ENCODE measurements at places on chromosomes 11 and 22.

DNA sequence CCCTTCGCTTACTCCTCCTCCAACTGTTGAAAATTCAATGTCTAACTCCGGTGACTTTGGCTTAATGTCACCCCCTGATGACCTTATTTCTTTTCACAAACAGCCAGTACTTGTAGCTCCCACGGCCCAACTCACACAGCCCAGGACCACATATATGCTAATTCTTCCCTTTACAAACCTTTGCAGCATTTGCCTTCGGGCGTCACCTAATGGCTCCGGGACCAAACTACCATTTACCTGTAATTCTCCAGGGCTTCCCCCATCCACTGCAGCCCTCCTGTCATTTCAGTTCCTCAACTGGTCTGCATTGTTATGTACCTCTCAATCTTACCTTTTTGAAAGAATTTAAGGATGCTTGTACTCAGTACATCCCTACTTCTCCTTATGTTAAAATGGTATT lies 29.8 kb upstream of the OR56B4 start:
- no peak for DNase-seq

DNA sequence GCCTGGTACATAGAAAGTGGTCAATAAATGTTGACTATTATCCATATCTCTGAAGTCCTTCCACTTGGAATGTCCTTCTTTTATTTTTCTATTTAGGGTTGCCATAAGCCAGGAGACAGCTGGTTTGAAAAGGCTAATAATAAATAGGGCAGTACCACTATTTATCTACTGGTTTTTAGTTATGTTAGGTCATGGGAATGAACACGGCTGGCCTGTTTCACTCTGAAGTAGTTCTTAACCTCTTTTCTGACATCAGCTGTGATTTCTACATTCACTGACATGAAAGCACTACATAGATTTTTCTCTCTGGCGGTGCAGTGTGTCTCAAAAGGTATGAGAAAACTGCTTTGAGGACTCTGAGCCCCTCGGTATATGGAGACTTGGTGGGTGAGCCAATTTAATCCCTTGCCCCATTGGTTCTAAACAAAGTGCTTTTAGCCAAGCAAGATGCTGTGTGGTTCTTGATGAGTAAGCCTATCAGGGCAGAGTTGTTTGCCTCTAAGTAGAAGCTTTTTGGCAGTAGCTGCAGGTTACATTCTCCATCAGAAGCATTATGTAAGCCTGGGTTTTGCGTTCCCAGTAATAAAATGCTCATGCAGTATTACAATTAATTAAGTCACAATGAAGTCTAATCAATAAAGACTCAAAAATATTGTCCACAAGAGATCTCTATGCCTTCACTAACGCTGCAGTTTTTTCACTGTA lies 48.7 kb upstream of the APOA1 start:
- DNase-seq, result no peak

DNA sequence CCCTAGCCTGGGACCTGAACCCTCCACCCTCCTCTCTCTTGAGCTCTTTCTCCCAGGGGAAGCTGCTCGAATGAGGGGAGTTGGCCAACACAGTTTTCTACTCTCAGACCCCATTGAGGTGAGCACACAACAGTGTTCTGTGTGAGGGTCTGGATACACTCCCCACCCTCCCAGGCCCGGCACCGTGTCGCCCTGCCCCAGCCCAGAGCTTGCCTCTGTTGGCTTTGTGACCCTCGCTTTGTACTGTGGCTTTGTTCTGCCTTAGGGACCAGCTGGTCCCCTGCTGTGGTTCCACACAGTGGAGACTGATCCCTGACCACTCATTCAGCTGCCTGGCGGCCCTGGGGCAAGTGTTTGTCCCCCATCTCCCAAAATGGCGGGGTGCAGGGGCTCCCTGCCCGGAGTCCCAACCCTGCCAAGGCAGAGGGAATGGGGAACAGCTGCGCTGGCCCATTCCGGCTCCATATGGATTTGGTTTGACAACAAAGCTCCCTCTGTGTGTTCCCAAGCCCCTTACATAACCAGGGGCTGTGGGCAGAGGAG lies 8.3 kb downstream of the ST3GAL4 start:
- no peak for DNase-seq

- DNase-seq, result no peak
Observed at GRCh38 chr11:17410606-17411379, 22.3 kb upstream of the KCNJ11 start.

- DNase-seq, result no peak
Observed at GRCh38 chr11:14860511-14860910, 31.5 kb downstream of the CYP2R1 start.

- DNase-seq, result no peak
Observed at GRCh38 chr11:41872426-41872825, 413.0 kb upstream of the LRRC4C start.

DNA sequence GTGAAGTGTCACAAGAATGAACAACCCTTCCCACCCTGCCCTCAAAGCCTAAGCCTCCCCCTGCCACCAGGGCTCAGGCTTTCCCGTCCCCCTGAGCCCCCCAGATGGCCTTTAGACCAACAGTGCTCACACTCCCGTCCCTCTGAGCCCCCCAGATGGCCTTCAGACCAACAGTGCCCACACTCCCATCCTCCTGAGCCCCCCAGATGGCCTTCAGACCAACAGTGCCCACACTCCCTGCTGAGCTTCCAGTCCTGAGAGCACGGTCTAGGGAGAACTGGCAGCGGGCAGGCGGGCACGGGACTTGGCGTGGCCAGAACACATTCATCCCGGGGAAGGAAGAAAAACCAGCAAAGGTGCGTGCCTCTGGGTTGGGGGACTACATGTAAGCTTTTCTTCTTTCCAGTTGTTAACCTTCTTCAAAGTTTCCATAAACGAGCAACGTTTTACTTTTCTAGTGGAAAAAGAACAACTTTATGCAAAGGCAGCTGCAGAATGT lies 2.5 kb downstream of the MRGPRG start:
- DNase-seq, result no peak

GRCh38 chr22:44289414-44290171 lies 23.2 kb downstream of the SHISAL1 start:
- DNase-seq, result no peak

DNA sequence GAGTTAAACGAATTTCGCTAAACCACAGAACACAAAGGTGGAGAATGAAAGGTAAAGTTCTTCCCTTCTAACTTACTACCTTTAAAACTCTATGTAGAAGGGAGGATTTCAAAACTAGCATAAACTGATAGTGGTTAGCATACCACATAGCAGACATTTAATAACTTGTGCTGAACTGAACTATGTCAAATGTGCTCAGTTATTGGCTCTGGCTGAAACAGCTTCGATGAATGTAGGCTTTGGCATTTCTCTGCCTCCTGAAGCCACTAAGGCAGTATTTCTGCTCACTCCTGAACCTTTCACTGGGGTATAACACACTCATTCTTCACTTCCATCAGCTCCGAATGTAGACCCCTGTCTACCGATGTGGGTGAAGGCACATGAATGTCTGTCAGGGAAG lies 1188.1 kb downstream of the LRRC4C start:
- no peak for DNase-seq

DNA sequence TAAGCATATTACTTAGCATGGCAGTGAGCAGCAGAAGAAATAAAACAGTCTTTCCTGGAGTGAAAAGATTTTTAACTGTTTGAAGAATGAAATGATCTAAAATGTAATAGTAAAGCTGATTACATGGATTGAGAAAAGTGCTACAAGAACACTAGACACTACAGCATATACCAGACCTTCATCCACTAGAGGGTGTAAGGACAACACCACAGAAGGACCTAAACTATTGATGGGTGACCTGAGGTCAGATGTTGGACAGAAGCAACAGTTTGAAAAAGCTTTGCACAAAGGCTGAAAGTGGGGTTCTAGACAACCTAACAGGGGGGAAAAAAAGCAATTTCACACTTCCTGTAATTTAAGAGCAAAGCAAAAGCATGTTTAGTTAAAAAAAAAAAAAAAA lies 97.7 kb downstream of the RBFOX2 start:
- no peak for DNase-seq

GRCh38 chr11:11476971-11477645 lies 124.1 kb upstream of the CSNK2A3 start:
- no peak for DNase-seq

DNA sequence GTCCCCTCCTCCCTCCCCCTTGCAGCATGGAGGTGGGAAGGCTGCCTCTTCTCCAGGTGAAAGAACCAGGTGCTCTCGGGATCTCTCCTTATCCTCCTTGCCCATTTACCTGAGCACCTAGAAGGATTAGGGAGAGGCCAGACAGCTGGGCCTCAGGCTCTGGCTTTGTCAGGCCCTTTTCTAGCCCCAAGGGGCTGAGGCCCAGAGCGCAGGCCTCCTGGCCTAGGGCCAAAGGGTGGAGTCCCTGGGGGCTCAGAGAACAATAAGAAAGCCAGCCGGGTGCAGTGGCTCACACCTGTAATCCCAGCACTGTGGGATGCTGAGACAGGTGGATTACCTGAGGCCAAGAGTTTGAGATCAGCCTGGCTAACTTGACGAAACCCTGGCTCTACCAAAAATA lies 5.4 kb upstream of the TTLL1 start:
- no peak for DNase-seq

- DNase-seq, result no peak
Observed at GRCh38 chr11:32386770-32387377, 48.5 kb downstream of the WT1 start.

- no peak for DNase-seq
Observed at GRCh38 chr11:58392746-58393145, 13.9 kb downstream of the OR5B3 start.

DNA sequence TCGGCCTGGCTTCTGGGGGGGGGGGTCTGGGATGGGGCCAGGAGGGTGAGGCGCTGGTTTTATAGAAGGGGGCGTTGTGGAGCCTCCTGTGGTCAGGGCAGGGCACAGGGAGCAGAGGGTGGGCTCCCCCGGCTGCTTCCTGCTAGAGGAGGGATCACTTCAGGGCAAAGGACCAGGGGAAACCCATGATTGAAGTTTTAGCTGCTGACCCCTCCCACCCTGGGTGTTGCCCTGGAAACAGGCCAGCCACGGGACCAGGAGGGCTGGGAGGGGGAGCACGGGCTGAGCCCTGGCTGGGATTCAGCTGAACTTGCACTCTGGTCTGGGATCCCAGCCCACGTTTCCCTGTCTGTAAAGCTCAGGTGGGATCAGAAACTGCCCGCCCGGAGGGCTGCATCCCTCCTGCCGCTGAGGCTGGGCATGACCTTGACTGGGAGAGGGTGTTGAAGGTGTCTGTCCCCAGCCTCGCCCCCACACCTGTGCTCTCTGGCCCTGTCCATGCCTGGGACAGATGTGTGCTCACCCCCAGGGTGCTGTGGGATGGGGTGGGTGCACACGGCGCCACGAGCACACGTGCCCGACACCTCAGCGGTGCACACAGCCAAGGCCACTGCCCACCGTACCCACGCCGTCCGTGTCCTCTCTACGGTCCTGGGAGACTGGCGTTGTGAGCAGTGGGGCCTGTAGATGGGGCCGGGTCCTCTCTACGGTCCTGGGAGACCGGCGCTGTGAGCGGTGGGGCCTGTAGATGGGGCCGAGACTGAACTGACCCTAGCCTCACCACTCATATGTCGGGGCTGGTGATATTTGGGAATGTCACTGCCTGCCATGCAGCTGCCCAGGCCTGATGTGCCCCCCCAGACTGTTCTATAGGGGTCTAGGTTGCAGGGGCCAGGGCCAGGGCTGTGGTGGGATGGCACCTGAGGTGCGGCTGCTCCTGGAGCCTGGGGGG lies 2.3 kb downstream of the TSPAN4 start:
- no peak for DNase-seq

- DNase-seq, result no peak
Observed at GRCh38 chr11:43790444-43790794, 90.2 kb upstream of the ALKBH3 start.

DNA sequence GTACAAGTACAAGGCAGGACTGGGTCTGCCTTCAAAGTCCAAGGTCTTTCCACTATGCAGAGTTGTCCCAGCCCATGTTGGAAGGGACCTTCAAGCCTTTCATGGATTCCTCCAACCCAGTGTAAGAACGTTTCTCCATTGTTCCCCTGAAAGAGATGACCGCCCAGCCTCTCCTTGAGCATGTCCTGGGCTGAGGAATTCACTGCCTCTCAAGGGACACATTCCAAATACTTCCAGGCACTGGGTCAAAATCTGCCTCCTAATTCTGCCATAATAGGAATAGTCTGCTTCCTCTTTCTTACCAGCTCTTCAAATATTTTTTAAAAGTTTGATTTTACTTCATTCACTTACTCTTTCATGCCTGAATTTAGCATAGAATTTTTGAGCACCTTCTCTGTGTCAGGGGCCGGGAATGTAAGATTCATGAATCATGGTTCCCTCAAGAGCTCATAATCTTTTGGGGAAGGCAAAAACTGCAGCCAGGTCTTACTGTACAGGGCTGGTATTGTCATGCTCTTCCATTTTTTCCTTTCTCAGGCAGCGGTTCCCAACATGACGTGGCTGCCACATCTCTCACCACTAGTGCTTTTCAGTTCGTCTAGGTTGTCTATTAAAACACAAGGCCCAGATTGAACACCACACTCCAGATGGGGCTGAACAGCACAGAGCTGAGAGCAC lies 143.3 kb upstream of the TBCEL start:
- no peak for DNase-seq

GRCh38 chr11:26158251-26158650 lies 173.7 kb upstream of the ANO3 start:
- DNase-seq, result no peak

- DNase-seq, result no peak
Observed at GRCh38 chr11:70079691-70080090, 1.6 kb downstream of the ANO1 start.

GRCh38 chr11:86571273-86571948 lies 101.0 kb downstream of the ME3 start:
- no peak for DNase-seq

- no peak for DNase-seq
Observed at GRCh38 chr11:32820497-32820896, 9.2 kb upstream of the PRRG4 start.

DNA sequence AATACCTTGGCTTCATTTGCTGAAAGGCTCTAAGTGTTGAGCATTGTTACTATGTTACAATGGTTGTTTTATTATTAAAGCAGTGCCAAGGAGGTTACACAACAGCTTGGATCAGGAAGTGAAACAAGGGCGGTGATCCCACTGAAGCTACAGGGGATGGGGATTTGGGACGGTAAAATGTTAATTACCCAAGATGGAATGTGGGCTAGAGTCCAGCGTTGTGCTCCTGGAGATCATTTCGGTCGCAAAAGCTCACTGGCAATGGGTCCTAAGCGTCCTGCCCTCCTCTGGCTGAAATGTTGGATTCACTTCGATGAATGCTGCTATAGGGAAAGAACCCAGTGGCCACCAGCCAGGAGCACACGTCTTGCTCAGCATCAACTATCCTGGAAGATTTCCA lies 48.3 kb downstream of the FAM83F start:
- DNase-seq, result no peak

- no peak for DNase-seq
Observed at GRCh38 chr11:14312736-14313438, 46.1 kb downstream of the RRAS2 start.

- no peak for DNase-seq
Observed at GRCh38 chr11:33636104-33636503, 64.5 kb downstream of the C11orf91 start.

- no peak for DNase-seq
Observed at GRCh38 chr22:24514241-24515026, 19.3 kb downstream of the UPB1 start.

- DNase-seq, result no peak
Observed at GRCh38 chr11:44427432-44427831, 117.5 kb upstream of the ALX4 start.

GRCh38 chr11:82782825-82783374 lies 49.2 kb upstream of the FAM181B start:
- DNase-seq, result no peak
